ENCODE measurements at places on chromosomes 1 and 21.
A peak's percentile ranks its signal among the peaks of the same experiment; 100 is the strongest.

DNA sequence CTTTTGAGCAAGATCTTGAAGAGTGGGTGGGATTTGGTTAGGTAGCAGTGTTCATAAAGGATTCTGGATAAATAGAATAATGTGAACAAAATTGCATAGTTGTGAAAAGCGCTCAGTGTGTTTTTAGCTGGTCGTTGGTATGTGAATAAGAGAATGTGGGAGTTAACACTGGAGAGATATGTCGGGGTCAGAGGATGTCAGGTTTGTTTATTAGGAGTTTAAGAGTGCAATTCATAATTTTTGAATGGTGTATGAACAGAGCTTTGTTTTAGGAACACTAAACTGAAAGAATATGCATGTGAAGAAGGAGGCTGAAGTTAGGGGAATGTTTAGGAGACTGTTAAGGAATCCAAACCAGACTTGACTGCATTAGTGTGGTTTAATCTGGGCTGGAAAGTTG, 9.4 kb downstream of the USP16 start:
- DNase-seq: no peak

DNA sequence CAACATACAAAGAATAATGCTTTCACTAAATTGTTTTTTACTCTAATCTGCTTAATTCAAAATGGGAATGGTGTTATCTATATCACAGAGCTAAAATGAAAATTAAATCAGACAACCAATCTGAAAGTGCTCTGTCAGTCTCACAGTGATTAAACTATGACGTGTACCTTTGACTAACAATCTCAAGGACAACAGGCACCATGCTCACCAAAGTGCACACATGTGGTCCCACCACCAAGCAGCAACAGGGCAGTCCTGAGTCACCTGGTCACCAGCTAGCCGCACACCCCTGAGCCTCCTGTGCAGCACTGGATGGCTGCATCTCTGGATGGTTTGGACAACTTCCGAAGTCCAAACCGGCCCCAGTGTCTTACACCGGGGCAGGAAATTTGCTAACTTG, 54.5 kb upstream of the NADK start:
- no peak for DNase-seq

DNA sequence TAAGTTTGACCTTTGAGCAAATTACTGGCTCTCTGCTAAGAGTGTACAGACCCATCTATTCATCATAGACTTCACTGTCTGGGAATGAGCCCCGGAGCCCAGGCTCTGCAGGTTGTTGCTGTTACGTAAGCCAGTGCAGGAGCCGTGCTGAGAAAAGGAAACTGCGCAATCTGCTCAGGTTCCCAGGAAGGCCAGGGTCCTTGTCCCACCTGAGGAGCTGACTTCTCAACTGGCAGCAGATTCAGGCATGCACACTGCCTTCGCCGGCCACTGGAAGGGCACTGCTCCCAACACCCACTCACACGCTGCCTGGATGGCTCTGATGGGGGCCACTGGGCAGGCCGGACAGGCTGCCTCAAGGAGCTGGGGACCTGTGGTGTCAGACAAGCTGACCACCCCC, 19.5 kb downstream of the RCAN1 start:
- peak; percentile 93 for DNase-seq

GRCh38 chr1:177983482-177984135, 13.8 kb upstream of the SEC16B start:
- no peak for DNase-seq

GRCh38 chr21:18951271-18952038, 547.9 kb upstream of the TMPRSS15 start:
- no peak for DNase-seq

DNA sequence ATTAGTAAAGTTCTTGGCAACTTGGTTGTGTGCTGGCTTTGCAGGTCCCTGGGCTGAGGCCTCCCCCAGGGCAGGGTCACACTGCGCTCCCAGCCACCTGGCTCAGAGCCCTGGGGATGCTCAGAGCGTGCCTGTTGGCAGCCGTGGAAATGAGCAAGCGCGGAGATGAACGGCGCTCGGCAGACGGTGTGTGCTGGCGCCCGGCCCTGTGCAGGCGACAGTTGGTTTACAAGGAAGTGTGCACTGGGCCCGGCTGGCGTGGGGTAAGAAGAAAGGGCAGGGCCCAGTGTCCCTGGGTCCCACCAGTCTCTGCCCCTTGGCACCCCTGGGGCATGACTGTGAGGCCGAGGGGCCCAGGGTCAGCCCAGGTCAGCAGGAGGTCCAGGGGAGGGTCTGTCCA, 25.7 kb upstream of the PEX10 start:
- no peak for DNase-seq

GRCh38 chr1:64810001-64810400, 65.1 kb downstream of the RAVER2 start:
- no peak for DNase-seq

DNA sequence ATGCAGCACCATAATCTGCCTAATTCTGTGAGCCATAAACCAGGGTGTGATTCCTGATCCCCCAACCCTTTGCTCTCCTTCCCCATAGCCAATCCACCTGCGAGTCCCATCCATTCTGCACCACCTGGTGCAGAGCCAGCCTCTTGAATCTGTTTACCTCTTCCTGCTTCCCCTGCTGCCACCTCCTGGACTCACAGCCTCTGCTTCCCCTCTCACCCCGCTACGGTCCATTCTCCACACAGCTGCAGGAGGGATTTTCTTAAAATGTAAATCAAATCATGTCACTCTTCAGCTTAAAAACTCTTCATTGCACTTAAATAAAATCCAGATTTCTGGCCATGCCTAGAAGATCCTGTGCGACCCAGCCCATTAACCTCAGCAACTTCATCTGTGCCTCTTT, 186.7 kb downstream of the FOXD2 start:
- DNase-seq: no peak

- no peak for DNase-seq
These were observed 47.1 kb downstream of the SYT2 start for GRCh38 chr1:202663131-202663530.

DNA sequence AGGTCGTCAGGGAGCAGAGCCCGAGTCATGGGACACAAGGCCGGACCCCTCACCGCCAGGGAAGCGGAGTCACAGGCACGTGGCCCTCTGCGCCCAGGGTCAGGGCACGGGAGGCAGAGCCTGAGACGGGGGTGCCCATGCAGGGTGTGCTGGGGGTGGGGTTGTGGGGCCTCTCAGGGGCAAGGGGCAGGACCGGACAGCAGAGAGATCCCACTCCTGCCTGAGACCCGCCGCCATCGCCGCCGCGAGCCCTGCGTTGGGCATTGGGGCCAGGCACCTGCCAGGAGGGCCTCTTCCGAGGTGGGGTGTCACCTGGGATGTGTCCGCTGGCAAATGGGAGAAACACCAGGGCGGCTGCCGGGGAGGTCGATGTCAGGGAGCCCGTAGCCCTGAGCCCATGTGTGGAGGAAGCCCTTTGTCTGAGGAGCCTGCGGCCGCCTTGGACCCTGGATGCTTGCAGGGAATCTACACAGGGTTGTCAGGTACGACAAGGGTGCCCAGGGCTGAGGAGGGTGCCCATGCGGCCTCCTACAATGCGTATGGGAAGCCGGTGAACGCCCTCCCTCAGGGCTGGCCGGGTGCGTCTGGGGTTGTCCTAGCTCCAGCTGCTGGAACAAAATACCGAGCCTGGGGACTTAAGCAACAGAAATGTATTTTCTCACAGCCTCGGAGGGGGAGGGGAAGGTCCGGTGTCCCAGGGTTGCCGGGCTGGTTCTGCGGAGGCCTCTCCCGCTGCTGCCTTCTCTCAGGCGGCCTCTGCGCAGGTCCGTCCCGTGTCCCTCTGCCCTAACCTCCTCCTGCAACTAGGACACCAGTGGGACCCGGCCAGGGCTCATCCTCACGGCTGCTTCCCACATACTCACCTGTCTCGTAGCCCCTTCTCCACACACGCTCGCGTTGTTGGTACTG, 16.4 kb upstream of the C1orf159 start:
- DNase-seq: no peak

- no peak for DNase-seq
These were observed 1.5 kb downstream of the INTS11 start for GRCh38 chr1:1322952-1323351.

DNA sequence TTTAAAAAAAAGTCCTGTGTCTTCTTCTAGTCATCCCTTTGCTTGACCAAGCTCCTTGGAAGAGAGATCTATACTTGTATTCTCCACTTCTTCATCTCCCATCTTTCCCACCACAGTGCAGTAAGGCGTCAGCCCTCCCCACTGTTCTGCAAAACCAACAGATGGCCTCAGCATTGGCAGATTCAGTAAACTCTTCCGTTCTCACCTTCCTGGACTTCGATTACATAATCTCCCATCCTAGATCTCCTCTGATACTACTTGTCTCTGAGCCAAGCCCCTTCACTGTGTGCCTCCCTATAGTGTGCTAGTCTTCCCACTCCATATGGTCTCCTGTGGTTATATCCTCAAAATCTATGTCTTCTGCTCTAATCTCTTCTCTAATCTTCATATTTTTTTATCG, 1.6 kb upstream of the COLGALT2 start:
- no peak for DNase-seq

DNA sequence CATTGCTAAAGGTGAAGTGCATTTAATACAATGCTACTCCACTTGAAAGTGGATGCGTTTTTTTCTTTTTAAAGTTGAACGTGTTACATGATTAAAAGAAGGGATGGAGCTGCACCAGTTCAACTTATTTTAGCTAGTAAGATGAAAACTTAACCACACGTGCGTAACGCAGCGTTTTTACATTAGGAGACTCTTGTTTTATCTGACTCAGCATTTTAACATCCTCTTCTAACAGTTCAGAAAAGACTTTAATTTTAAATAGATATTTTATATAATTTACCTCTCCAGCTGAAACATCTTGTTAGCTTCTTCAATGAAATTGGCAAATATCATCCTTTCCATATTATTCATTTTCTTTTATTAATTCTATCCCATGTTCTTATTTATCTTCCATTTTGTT, 33.4 kb downstream of the EXO1 start:
- DNase-seq: no peak

- DNase-seq: no peak
These were observed 1596.9 kb downstream of the PLA2G4A start for GRCh38 chr1:188425687-188426086.

- DNase-seq: peak; percentile 73
These were observed 27.4 kb upstream of the ASPM start for GRCh38 chr1:197173571-197174507.

- no peak for DNase-seq
These were observed 39.4 kb downstream of the PTAFR start for GRCh38 chr1:28136922-28137613.

GRCh38 chr1:44260792-44261170, 47.5 kb downstream of the DMAP1 start:
- peak; percentile 35 for DNase-seq

All from large intestine (tissue), 12 donors.